Substantia nigra (tissue), 51 donors: ENCODE measurements at places on chromosomes 4 and X.

DNA sequence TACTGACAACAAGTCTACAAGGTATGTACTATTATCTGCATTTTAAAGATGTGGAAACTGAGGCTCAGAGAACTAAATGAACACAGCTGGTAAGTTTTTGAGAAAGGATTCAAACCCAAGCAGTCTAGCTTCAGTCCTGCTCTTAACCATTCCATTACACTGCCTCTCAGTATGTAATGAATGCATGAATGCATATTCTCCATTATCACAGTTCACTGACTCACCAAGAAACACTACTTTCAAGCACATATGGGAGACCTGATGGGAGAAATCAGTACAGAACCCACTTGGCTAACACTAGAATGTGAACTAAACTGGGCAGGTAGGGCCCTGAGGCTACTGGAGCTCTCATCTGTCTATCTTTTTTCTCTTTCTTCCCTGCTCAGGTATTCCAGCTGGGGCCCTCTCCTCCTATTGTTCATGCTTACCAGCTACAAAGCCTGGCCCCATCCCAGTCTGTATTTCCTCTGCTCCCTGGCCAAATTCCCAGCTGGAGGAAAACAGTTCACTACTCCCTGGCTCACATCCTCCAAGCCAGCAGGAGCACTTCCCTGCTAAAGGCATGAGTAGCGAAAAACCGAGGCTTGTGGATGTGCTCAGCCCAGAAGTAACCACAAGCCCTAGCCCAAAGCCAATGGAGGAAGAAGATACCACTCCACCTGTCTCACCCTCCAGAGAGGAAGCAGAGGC is 178.2 kb upstream of the ARHGEF9 start:
- no peak for DNase-seq

GRCh38 chrX:39613997-39614679 is 483.6 kb downstream of the BCOR start:
- no peak for DNase-seq

GRCh38 chr4:145217349-145217748 is 37.0 kb upstream of the OTUD4 start:
- DNase-seq: no peak

GRCh38 chr4:69689599-69689998 is 36.6 kb upstream of the UGT2A1 start:
- no peak for DNase-seq

GRCh38 chrX:72122621-72123337 is 8.9 kb downstream of the RTL5 start:
- DNase-seq: no peak
